Stimulated activated CD4-positive, alpha-beta T cell treated with anti-CD3 and anti-CD28 coated beads, TNF-alpha, amount 100 ng/mL, for 24 hours (primary cell): ENCODE measurements at places on chromosomes 1 and 21.

- no peak for DNase-seq
Measured at GRCh38 chr1:8797216-8797615, 20.2 kb downstream of the RERE start.

- DNase-seq: peak; percentile 31
Measured at GRCh38 chr1:173914366-173914871, 2.7 kb downstream of the SERPINC1 start.

- no peak for DNase-seq
Measured at GRCh38 chr1:110583505-110583904, 22.7 kb downstream of the KCNA2 start.

- DNase-seq: no peak
Measured at GRCh38 chr1:181084606-181084969, 3.9 kb upstream of the IER5 start.

- DNase-seq: no peak
Measured at GRCh38 chr1:192852001-192852947, 43.4 kb downstream of the RGS2 start.

- DNase-seq: no peak
Measured at GRCh38 chr1:78222225-78222959, 176.6 kb downstream of the GIPC2 start.

GRCh38 chr1:230070321-230071208, 3.5 kb downstream of the GALNT2 start:
- no peak for DNase-seq

DNA sequence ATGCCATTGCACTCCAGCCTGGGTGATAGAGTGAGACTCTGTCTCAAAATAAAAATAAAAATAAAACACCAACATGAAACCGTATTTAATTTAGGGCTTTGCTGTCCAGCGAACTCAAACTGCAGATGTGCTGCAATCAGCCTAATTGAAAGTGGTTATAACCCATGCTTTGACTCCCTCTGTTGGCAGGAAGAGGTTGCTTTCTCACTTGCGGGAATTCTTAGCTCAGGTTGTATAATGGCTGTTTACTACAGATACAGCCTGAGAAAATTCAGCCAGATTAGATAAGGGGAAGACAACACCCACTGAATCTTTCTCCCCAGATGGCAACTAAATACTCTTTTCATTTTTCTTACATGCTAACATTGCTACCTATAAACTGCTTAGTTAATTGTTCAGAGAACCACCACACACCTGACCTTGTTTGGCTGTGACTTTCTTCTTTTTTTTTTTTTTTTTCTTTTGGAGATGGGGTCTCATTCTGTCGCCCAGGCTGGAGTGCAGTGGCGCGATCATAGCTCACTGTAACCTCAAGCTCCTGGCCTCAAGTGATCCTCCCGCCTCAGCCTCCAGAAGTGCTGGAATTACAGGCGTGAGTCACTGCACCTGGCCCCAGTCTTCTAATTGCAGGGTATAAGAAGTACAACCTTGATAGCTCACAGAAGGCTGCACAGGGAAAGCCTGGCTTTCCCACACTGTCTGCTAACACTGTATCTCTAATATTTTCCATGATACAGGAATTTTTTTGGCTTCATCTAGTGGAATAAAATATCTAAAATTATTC, 34.6 kb downstream of the DNTTIP2 start:
- no peak for DNase-seq

GRCh38 chr1:116286541-116286971, 86.5 kb upstream of the ATP1A1 start:
- DNase-seq: no peak

DNA sequence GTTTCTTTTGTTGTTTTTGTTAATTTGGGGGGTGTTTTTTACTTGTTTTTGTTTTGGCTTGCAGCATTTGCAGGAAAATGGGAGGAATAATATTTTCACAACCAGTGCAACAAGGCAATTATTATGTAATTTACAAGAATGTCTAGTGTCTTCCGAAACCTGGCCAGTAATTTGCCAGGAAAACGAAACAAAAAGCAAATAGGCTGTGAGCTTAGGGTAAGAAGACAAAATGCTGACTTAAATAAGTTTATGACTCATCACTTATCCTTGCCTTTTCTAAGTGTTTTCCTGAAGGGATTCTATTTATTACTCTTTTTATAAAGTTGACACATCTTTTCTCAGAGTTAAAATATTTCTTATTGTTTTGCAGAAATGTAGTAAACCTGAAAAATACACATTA, 49.8 kb downstream of the KCNT2 start:
- no peak for DNase-seq

GRCh38 chr1:219773775-219774174, 154.6 kb downstream of the SLC30A10 start:
- no peak for DNase-seq

DNA sequence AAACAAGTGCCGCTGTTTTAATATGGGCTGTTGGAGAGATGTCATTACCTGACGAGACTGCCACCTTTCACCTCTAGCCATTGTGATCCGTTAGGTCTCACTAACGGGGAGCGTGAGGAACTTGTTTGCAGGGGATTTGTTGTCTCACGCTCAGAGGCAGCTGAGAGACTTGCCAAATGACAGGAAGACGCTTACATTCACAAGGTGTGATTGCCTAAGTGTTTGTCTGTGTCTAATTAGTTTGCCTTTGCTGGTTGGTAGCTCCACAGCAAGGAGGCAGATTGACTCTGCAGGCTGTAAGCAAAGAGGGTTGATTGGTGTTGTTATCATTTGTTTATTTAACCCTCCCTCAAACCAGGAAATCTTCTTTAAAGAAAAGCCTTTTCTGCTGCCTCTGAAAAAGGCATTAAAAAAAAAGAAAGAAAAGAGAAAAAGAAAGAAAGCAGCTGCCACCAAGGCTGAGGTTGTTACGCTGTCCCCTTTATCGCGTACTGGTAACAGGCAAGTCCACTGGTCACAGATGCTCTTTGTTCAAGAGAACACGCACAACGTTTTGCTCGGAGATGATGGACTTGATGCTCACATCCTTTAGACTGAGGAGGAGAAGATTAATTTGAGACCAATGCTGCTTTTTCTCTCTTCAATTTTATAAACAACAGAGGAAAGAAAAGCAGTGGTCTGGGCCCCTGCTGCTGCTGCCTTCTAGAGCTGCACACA, 203.9 kb downstream of the ZNF326 start:
- DNase-seq: no peak

DNA sequence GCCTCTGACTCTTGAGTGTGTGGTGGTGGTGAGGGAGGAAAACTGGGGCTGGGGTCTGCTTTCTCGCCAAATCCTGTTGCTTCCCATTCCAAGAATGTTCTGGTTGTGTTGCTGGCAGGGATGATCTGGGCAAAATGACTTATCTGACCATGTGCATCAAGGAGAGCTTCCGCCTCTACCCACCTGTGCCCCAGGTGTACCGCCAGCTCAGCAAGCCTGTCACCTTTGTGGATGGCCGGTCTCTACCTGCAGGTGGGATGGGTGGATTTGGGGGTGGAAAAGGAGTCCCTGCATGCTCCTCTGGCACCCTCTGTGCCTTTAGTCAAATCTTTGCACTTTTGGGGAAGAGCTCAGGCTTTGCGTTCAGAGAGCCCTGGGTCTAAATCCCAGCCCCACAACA, 18.1 kb downstream of the CYP4B1 start:
- DNase-seq: no peak

GRCh38 chr1:150273311-150273710, 721 bp downstream of the C1orf54 start:
- DNase-seq: no peak

- DNase-seq: no peak
Measured at GRCh38 chr1:157095551-157095950, 4.1 kb downstream of the ETV3L start.

DNA sequence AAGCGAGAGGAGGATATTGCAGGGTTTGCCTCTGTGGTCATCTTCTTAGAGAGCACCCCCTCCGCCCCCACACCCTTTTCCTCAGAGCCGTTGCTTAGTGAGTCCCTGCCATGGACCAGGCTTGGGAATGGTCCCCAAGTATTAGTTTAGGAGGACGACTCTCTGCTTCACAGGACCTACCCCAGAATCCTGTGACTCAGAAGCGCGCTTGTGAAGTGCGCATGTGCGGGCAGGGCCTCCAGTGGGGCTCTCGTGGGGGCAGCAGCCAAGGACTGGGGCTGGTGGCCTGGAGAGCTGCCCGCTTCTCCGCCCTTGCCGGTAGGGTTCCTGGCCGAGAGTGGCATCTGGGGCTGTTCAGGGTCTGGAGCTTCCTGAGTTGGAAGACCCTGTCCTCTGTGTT, 37.3 kb upstream of the HMGN1 start:
- no peak for DNase-seq

GRCh38 chr21:43866260-43866629, 1.2 kb downstream of the AGPAT3 start:
- DNase-seq: peak; percentile 65

GRCh38 chr21:44836666-44837471, 19.0 kb upstream of the SUMO3 start:
- DNase-seq: no peak

DNA sequence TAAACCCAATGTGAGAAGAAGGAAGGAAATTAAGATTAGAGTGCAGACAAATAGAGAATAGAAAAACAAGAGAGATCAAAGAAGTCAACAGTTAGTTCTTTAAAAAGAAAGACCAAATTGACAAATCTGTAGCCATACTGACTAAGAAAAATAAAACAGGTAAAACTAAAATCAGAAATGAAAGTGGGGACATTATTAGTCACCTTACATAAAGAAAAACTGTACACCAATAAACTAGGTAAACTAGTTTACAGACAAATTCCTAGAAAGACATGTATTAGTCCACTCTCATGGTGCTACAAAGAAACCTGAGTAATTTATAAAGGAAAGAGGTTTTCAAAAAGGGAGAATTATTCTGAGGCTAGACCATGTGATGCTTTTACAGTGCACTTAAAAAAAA, 22.3 kb downstream of the BLZF1 start:
- no peak for DNase-seq

DNA sequence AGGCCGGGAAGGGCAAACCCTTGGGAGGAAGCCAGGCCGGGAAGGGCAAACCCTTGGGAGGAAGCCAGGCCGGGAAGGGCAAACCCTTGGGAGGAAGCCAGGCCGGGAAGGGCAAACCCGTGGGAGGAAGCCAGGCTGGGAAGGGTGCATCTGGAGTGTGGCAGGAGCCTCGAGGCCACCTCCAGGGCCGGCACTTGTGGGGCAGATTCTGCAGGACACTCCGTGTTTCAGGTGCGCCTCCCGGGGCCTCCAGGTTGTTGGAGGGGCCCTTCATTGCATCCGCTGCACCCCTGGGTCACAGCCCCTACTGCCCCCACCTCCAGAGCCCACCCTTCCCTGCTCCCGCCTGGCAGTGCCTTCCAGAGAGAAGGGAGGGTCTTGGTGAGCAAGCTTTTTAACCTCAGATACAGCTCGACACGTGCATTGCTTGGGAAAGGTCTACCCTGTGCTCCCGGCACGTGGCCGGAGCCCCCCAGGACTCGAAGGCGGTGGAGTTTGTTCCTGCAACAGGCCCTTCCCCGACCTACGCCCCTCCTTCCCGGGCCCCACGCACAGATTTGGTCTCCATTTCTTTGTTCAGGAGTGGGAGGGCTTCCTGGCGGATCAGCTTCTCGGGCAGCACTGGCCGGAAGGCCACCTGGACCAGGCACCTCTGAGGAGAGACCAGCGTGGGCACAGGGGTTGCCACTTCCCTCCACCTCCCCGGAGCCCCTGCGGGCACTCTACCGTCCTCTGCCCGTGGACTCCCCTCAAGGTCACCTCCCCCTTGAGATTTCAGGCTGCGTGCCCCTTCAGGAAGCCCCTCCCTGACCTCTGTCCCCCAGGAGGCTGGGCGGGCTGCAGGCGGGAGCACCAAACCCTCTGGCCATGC, 9.4 kb upstream of the TMEM52 start:
- DNase-seq: no peak

- DNase-seq: no peak
Measured at GRCh38 chr1:198397208-198397808, 143.2 kb downstream of the ATP6V1G3 start.

- DNase-seq: no peak
Measured at GRCh38 chr1:47178654-47179016, 11.2 kb downstream of the PDZK1IP1 start.

GRCh38 chr1:241202401-241202800, 154.6 kb downstream of the RGS7 start:
- no peak for DNase-seq

DNA sequence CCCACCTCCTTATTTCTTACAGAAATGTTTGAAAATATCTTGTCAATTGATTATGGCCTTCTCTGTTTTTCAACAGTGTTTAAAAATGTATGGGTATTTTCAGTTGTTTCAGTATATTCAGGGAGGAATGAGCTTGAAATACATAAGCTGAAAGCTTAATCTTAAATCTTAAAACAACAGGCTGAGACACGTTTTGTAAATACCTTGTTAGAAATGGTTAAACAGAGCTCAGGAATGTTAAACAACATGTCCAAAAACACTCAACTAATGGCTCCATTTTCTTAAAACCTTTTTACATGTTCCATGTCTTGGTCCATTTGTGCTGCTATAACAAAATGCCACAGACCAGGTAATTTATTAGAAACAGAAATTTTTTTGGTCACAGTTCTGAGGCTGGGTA, 953.8 kb upstream of the ADGRL2 start:
- no peak for DNase-seq

DNA sequence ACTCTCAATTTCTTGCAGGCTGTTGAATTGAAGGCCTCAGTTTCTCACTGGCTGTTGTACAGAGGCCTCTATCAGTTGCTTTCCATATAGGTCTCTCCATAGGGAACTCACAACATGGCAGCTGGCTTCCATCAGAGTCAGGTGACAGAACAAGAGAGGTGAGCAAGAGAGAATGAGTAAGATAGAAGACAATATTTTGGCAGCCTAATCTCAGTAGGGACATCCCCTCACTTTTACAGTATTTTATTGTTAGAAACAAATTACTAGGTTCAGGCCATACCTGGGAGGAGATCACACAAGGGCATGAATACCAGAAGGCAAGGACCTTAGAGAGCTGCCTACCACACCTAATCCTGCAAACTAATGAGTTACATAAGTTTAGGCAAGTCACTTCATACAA, 162.8 kb downstream of the ATP6V1G3 start:
- DNase-seq: no peak

GRCh38 chr1:86155807-86156565, 586 bp downstream of the COL24A1 start:
- no peak for DNase-seq

DNA sequence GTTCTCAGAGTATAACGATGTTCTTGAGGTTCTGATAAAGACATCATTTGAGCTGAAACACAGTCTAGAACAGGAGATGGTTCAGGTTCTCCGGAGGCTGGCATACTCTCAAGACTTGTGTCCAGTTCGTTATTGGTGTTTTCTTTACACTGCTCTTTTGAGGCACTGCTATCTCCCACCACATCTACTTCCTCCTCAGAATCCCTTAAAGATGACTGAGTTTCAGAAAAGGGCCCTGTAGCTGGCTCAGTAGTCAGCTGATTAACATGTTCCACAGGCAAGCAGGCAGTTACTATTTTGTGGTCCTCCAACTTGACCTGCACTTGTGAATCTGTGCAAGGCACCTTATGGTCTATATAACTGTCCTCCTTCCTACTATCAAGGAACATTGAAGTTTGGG, 50.2 kb downstream of the ZZZ3 start:
- no peak for DNase-seq

DNA sequence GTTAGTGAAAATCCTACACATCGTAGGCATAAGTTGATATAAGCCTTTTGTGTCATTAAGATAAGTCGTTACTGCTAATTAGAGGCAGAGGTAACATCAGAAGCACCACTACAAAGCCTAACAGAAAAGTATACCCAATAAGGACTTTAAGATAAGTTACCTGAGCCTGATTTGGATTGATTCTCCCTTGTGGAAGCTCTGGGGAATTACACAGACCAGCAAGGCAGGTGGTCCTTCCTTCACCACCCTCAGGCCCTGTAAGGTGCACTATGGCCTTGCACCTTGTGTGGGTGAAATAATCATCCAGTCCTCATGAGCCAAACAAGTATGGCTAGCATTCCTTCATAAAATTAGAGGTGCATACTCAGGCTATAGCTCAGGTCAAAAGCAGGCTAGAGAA, 166.7 kb upstream of the CHRM3 start:
- no peak for DNase-seq
